ENCODE measurements at places on chromosomes 12 and 14. TPM values are rescaled to one million over a fixed set of nuclear protein-coding genes. Genes with fewer than 3 reads are reported as not detected.
A peak's percentile ranks its signal among the peaks of the same experiment; 100 is the strongest.

DNA sequence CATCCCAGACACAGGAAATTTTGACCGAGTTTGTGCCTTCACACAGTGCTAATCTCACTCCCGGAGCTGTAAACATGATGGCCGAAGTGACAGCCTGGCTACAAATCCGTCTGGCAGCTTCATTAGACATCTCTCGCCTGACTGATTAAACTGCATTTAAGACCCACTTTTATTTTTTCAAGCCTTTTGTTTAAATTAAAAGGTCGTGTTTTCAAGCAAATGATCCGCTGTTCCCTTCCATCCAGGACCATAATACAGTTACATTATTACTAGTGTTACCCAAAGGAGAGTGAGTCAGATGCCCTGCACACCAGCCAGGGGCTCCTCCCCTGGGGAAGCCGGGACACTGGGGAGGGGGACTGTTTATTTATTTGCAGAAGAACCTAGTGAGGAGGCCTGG is 200.2 kb downstream of the EXOC5 start:
- H3K27ac ChIP-seq, result no peak overlapping the region
- H3K27me3 ChIP-seq, result peaks cover 11% of the 10 kb centered on the region
- no peak for DNase-seq
- no peaks in the 10 kb centered on the region for H3K4me1 ChIP-seq
- no peaks in the 10 kb centered on the region for H3K36me3 ChIP-seq
- no peak overlapping the region for H3K4me3 ChIP-seq

- H3K36me3 ChIP-seq, result no peaks in the 10 kb centered on the region
- no peaks in the 10 kb centered on the region for H3K27me3 ChIP-seq
- H3K27ac ChIP-seq, result no peak overlapping the region
- DNase-seq, result no peak
- H3K4me3 ChIP-seq, result no peak overlapping the region
- H3K4me1 ChIP-seq, result no peaks in the 10 kb centered on the region
Measured at GRCh38 chr12:32036477-32037263, 70.0 kb upstream of the BICD1 start.

GRCh38 chr14:68541178-68541896 is 251.5 kb downstream of the ZFP36L1 start:
- no peak overlapping the region for H3K27ac ChIP-seq
- no peak overlapping the region for H3K4me3 ChIP-seq
- H3K27me3 ChIP-seq, result no peaks in the 10 kb centered on the region
- no peaks in the 10 kb centered on the region for H3K4me1 ChIP-seq
- no peak for DNase-seq

- H3K27me3 ChIP-seq, result peaks cover 15% of the 10 kb centered on the region
- H3K4me1 ChIP-seq, result no peaks in the 10 kb centered on the region
- H3K4me3 ChIP-seq, result no peak overlapping the region
- H3K27ac ChIP-seq, result no peak overlapping the region
- no peak for DNase-seq
Measured at GRCh38 chr14:54211551-54212308, 185.1 kb upstream of the CDKN3 start.

GRCh38 chr14:102315121-102315520 is 4.4 kb upstream of the ZNF839 start:
- H3K27me3 ChIP-seq, result no peaks in the 10 kb centered on the region
- peaks cover 45% of the 10 kb centered on the region for H3K4me1 ChIP-seq
- H3K36me3 ChIP-seq, result no peaks in the 10 kb centered on the region

GRCh38 chr12:67573566-67573965 is 75.0 kb upstream of the DYRK2 start:
- no peak overlapping the region for H3K27ac ChIP-seq
- no peak overlapping the region for H3K4me3 ChIP-seq
- peaks cover 16% of the 10 kb centered on the region for H3K4me1 ChIP-seq
- peaks cover 3% of the 10 kb centered on the region for H3K27me3 ChIP-seq

DNA sequence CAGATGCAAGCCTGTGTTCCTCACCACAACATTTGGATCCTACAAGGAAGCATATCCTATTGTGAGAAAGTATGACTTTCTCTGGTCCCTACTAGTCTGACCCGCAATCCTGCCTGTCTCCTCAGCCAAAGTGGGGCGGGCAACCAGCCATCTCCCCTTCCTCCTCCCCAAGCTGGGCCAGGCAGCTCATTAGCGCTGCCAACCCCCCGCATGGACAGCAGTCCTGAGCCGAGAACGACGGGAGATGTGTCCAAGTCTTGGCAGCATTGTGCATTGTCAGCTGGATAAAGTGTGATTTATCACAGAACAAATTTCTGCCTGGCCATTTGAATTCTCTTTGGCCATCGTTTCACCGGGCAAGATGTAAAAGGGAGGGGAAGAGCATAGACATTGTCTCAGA is 139.4 kb downstream of the SLC15A4 start:
- no peaks in the 10 kb centered on the region for H3K36me3 ChIP-seq
- no peaks in the 10 kb centered on the region for H3K4me1 ChIP-seq
- no peak overlapping the region for H3K27ac ChIP-seq
- H3K4me3 ChIP-seq, result no peak overlapping the region
- no peaks in the 10 kb centered on the region for H3K27me3 ChIP-seq

DNA sequence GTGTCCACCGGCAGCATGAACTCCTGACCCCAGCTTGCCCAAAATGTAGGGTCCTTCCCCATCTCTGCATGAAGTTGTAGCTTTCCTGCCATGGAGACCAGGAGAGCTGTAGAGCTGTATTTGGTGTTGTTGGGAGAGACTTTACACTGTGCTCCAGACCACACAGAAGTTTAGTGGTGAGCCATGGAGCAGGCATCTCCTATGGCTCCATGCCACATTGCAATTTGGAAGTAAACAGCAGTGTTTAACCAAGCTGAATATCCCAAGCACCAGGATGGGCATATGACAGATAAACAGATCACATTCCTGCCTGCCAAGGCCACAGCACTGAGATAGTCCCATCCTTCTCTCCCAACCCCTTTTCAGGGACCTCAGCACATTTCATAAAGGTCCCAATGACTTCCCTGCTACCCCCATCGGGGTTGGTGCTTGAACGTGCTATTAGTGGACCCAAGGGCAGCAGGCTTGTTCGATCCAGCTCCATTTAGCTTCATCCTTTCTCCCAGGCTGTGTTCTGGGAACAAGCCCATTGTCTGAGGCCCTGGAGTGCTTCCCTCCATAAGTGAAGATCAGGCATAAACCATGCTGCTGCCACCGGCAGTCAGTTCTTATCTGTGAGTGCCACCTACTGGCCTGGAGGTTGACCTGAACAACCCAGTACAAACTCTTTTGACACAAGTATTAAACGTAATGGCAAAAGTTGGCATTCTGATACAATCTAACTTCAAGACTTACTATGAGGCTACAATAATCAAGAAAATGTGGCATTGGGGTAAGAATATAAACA is 172.3 kb upstream of the ATXN7L3B start:
- no peaks in the 10 kb centered on the region for H3K4me1 ChIP-seq
- H3K27ac ChIP-seq, result no peak overlapping the region
- H3K4me3 ChIP-seq, result no peak overlapping the region
- DNase-seq, result no peak
- H3K36me3 ChIP-seq, result no peaks in the 10 kb centered on the region
- peaks cover 41% of the 10 kb centered on the region for H3K27me3 ChIP-seq

DNA sequence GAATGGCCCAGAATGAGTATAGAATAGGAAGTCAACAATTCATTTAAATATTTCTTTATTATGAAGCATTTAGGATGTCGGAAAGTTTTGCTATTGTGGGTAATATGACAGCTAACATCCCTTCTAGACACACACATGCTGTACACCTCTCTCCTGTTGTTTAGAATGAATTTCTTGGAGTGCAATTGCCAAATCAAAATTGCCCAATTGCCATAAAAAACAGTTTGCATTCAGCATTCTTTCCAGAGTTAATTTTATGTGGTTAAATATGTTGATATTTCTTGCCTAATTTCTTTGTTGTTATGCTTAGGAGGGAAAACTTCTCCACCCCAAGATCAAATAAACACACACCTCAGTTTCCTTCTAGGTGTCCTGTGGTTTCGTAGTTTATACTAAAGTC is 16.9 kb upstream of the SMCO2 start:
- H3K4me1 ChIP-seq, result peaks cover 7% of the 10 kb centered on the region
- no peak overlapping the region for H3K27ac ChIP-seq
- no peak overlapping the region for H3K4me3 ChIP-seq

DNA sequence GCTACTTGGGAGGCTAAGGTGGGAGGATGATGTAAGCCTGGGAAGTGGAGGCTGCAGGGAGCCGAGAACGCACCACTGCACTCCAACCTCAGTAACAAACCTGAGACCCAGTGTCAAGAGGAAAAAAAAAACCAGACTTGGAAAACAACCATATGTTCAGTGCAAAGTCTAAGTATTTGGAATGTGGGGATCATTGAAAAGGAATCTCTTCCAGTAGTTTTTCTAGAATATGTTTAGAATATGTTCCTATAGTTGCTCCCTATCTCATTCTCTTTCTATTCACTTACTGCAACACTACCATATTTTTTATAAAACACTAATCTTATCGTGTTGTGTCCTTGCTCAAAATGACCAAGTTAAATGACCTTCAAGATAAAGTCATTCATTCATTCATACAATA is 423.5 kb upstream of the SOX5 start:
- DNase-seq, result no peak
- H3K36me3 ChIP-seq, result no peaks in the 10 kb centered on the region

GRCh38 chr14:69855180-69855832 is 23.9 kb upstream of the SMOC1 start:
- H3K36me3 ChIP-seq, result no peaks in the 10 kb centered on the region
- peaks cover 6% of the 10 kb centered on the region for H3K27me3 ChIP-seq
- no peak overlapping the region for H3K27ac ChIP-seq
- H3K4me3 ChIP-seq, result no peak overlapping the region
- DNase-seq, result no peak

DNA sequence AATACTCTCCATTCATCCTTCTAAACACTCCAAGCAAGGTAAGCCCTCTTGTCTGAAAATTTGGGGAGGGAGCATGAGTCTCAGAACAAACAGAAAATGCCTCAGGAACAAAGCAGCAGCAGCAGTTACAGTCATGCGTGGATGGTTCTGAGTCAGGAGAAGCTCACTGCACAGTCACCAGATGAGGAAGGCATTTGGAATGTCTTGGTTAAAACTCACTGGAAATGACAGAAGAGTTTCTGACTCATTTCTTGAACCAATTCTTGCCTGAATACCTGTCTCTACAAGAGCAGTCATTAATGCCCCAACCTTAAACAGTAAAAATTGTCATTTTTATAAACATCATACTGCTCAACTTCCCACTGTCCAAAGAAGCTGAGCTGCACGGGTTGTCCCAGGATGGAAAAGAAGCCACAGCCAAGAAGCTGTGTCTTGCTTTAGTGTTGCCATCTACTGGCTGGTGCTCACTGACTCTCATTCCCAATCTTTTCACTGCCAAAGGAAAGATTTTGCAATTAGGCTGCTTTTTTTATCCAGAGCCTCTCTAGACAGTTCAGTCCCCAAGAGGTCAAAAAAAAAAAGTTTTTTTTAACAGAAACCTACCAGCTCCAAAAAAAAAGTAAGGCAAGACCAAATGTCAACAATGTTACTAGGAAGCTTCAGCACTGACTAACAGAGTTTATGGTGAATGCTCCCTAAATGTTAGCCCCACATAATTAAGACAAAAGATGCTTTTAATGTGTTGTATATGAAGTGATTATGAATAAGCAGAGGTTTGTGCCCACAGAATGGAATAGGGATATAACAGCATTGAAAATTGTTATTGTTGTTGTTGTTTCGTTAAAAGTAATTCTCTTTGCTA is 40.4 kb downstream of the KICS2 start:
- no peak overlapping the region for H3K27ac ChIP-seq
- DNase-seq, result no peak

- no peak overlapping the region for H3K27ac ChIP-seq
- H3K27me3 ChIP-seq, result peaks cover 23% of the 10 kb centered on the region
- no peak for DNase-seq
- no peaks in the 10 kb centered on the region for H3K4me1 ChIP-seq
Measured at GRCh38 chr12:129193263-129193871, 340.1 kb downstream of the GLT1D1 start.

GRCh38 chr14:104687601-104688504 is 1.6 kb upstream of the INF2 start:
- peaks cover 6% of the 10 kb centered on the region for H3K27me3 ChIP-seq
- H3K36me3 ChIP-seq, result no peaks in the 10 kb centered on the region
- H3K27ac ChIP-seq, result no peak overlapping the region
- H3K4me3 ChIP-seq, result peak overlapping the region; percentile 12
- DNase-seq, result no peak

GRCh38 chr12:25903603-25904245 is 54.8 kb upstream of the RASSF8 start:
- H3K4me3 ChIP-seq, result no peak overlapping the region
- peaks cover 9% of the 10 kb centered on the region for H3K27me3 ChIP-seq
- no peak overlapping the region for H3K27ac ChIP-seq
- no peaks in the 10 kb centered on the region for H3K4me1 ChIP-seq
- H3K36me3 ChIP-seq, result no peaks in the 10 kb centered on the region

DNA sequence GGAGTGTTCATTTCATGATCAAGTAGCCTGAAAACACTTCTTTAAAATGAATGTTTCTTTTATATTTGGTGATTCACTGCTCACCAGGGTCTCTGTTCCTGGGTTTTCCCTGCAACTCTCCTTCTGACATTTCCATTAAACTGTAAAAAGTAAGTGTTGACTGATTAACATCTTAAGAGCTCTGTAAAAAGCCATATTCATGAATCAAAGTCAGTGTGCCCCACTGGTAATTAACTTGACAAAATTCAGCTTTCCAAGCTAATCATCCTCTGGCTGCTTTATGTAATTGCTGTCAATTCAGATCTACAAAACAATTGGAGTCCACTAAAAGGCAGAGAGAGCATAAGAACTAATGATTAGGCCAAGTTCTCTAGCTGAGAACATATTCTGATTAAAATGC is 41.6 kb downstream of the CNTN1 start:
- no peak overlapping the region for H3K4me3 ChIP-seq
- no peak for DNase-seq
- H3K27ac ChIP-seq, result no peak overlapping the region

DNA sequence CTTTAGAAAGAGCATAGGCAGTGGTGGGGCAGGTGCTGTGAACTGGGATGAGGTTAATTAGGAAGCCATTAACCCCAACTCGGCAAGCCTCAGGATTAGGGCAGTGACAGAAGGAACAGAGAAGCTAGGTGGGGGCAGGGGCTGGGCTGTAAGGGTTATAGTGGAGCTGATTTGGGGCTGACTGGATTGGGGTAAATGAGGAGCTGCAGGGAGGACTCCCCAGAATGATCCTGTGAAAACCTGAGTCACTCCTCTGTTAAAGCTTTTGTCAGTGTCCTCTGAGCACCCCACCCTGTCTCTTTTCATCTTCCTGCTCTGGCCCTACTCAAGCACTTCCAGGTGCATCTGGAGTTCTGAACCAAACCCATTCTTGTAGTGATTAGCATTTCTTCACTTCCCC is 4.4 kb downstream of the KLC1 start:
- peaks cover 45% of the 10 kb centered on the region for H3K4me1 ChIP-seq
- H3K4me3 ChIP-seq, result no peak overlapping the region
- H3K27ac ChIP-seq, result no peak overlapping the region

The EFCAB11 gene
- total RNA-seq, result 7.5 TPM

The DDN gene
- 0.48 TPM for total RNA-seq

The MYO1H gene
- not detected for total RNA-seq

The SYT1 gene
- not detected for total RNA-seq

The GLIPR1L1 gene
- total RNA-seq, result not detected

The SMIM41 gene
- total RNA-seq, result not detected
